NCI-H2107 (cell line): ENCODE measurements at places on chromosomes 5 and 9.

DNA sequence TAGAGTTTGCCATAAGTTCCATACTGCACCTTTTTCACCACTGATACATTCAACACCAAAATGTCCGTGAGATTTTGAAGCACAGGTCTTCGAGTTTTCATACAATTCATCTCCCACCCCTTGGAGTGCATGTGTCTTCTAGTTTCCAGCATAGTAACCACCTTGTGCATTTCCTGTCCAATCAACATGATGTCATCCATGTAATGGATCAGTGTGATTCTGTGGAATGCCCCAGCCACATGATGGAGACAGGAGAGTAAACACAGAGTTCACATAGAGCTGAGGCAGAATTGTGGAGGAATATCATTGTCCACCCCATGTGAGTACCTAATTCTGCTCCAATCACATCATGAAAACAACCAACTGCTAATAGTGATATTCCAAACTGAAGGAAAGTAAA, 441.5 kb upstream of the CDH6 start:
- DNase-seq: no peak

GRCh38 chr5:143229896-143230675, 173.4 kb downstream of the NR3C1 start:
- DNase-seq: no peak

GRCh38 chr9:136225366-136225747, 20.3 kb downstream of the QSOX2 start:
- no peak for DNase-seq

GRCh38 chr9:99326917-99327189, 104.8 kb downstream of the SEC61B start:
- no peak for DNase-seq

- no peak for DNase-seq
Measured at GRCh38 chr9:75909776-75910175, 19.3 kb downstream of the PCSK5 start.
